Thoracic aorta (tissue), 2 donors: ENCODE measurements at places on chromosomes 12 and 14. TPM values are rescaled to one million over a fixed set of nuclear protein-coding genes. Genes with fewer than 3 reads are reported as not detected.

ADGRD1 gene
- 21.3 TPM for total RNA-seq

GRCh38 chr14:66121859-66122258 lies 364.3 kb upstream of the CCDC196 start:
- H3K27ac ChIP-seq = no peak overlapping the region
- no peak for DNase-seq
- no peak overlapping the region for H3K4me3 ChIP-seq
- no peaks in the 10 kb centered on the region for H3K36me3 ChIP-seq

GRCh38 chr12:52727037-52727436 lies 23.7 kb upstream of the KRT77 start:
- no peak for DNase-seq
- no peaks in the 10 kb centered on the region for H3K36me3 ChIP-seq
- H3K27me3 ChIP-seq = no peaks in the 10 kb centered on the region
- no peak overlapping the region for H3K27ac ChIP-seq
- H3K4me1 ChIP-seq = no peaks in the 10 kb centered on the region
- no peak overlapping the region for H3K4me3 ChIP-seq

- H3K36me3 ChIP-seq = no peaks in the 10 kb centered on the region
- no peak for DNase-seq
- H3K4me3 ChIP-seq = no peak overlapping the region
- no peaks in the 10 kb centered on the region for H3K4me1 ChIP-seq
- H3K27ac ChIP-seq = no peak overlapping the region
Observed at GRCh38 chr14:70873627-70874026, 33.6 kb upstream of the PCNX1 start.

DNA sequence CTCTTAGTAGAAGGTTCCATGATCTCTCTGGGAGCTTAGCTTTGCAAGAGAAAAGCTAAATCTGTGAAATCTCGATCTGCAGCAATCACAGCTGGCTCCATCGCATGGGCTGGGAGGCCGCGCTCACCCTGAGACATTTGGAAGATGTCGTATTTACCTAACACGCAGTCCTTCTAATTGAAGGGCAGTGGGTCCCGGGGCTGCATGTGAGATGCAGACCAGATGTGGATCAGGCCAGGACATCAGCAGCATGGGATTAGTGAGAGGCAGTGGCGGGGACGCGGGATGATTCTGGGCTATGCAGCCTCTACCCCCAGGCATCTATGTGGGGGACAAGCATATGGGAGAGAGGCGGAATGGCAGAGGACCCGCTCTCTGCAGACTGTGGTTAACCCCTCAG lies 312.4 kb upstream of the RTL1 start:
- no peak overlapping the region for H3K27ac ChIP-seq
- no peak for DNase-seq
- no peaks in the 10 kb centered on the region for H3K27me3 ChIP-seq
- no peaks in the 10 kb centered on the region for H3K36me3 ChIP-seq

SLC6A13 gene
- total RNA-seq = not detected

TUNAR gene
- not detected for total RNA-seq

- no peak for DNase-seq
- no peaks in the 10 kb centered on the region for H3K4me1 ChIP-seq
- H3K36me3 ChIP-seq = peaks cover 12% of the 10 kb centered on the region
- H3K27me3 ChIP-seq = no peaks in the 10 kb centered on the region
Observed at GRCh38 chr14:67644428-67644827, 24.7 kb downstream of the ARG2 start.

- peaks cover 14% of the 10 kb centered on the region for H3K4me1 ChIP-seq
- H3K27ac ChIP-seq = no peak overlapping the region
- H3K36me3 ChIP-seq = no peaks in the 10 kb centered on the region
- DNase-seq = no peak
- no peaks in the 10 kb centered on the region for H3K27me3 ChIP-seq
- H3K4me3 ChIP-seq = peak overlapping the region; percentile 74
Observed at GRCh38 chr14:90060965-90061684, 669 bp upstream of the KCNK13 start.

KLRC2 gene
- total RNA-seq = not detected
